Hematopoietic multipotent progenitor cell treated with erythropoietin and hydrocortisone succinate and interleukin-3 and kit ligand, for 4 days (in vitro differentiated cells): ENCODE measurements at places on chromosomes 2 and 18.

DNA sequence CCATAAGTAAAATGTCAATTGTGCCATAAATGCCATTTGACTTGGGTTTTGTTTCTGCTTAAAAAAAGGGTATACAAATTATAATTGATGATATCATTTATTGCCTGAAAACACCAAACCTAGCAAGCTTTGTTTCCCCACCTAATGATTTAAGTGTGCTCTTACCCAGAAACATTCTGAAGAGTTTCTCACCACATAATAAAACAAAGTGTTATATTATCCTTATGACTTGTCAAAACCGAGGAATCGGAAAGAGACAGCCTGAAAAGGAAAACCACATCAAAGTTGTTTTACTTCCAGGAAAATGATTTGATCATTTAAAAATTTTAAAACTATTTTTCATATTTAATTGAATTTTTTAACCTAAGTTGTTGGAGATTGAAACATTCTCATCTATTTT is 170.5 kb upstream of the SLC39A10 start:
- DNase-seq = peak; percentile 22

DNA sequence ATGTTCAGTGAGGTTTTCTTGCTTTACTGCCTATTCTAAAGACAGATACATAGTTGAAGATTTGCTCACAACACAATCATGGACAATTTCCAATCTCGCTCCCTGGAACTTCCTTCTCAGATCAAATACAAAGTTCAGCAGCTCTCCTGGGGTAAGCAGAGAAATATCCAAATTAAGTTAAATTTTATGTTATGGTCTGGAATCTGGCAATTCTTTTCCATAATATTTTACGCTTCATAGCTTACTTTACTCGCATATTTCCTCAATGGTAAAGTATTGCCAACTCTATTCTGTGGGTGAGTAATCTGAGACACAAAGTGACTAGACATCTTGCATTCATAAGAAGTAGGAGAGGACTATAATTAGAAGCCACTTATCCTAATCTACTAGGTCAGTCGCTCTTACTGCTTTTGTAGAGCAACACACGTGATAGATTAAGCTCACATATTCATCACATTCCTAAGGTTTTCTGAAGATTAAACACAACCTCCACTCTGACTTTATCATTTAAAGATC is 529.4 kb downstream of the CCDC85A start:
- DNase-seq = no peak

GRCh38 chr2:10007921-10008808 is 35.2 kb upstream of the KLF11 start:
- DNase-seq = no peak

GRCh38 chr2:148981324-148981723 is 57.2 kb upstream of the LYPD6B start:
- no peak for DNase-seq

DNA sequence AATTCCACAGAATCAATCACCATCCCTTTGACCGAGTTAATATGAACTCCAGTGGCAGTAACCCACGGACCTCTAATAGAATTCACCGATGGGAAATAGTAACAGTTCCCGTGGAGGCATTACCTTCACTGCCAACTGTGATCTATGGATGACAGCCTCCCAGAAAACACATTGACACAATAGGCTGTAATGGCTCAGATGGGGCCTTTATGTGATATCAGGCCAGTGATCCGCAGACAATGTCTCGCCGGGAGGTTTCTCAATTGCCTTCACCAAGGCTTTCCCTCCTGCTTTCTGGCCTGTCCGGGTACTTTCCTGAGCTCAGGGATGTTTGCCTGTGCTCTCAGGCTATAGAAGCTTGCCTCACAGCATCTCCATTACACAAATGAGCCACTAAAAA is 34.4 kb upstream of the KLF7 start:
- DNase-seq = no peak

DNA sequence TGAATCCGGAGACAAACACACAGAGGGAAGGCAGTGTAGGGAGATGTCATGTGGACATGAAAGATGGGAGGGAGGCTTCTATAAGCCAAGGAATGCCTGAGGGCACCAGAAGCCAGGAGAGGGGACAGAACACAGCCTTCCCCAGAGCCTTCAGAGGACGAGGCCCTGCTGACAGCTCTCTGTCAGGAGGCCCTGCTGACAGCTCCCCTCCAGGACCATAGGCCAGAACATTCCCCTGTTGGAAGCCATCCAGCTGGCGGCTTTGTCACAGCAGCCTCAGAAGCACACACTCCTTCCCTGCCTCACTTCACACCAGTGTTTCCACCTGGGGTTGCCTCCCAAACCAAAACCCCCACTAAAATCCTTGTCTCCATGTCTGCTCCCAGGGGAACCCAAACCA is 171.3 kb upstream of the ID2 start:
- DNase-seq = no peak

- no peak for DNase-seq
Observed at GRCh38 chr18:55240978-55241377, 281.7 kb upstream of the CCDC68 start.

GRCh38 chr18:61955644-61956043 is 62.8 kb upstream of the RNF152 start:
- DNase-seq = peak; percentile 34

- no peak for DNase-seq
Observed at GRCh38 chr18:44584900-44585299, 95.8 kb upstream of the SETBP1 start.

DNA sequence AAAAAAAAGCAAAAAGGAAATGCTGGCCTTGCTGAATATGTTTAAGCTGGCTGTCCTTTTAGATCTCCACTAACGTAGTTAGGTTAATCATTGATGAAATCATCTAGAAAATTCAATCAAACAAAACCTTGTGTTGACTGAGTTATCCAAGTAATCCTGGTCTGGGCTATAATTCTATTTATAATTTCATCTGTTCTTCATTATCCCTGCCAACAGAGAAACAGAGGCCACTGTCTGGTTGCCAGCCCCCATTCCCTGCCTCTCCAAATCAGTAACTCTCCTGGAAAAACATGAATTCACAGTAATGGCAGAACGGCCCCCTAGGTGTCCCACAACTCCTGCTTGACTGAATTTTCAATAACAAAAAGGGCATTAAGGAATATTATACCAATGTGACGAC is 24.6 kb downstream of the DOCK10 start:
- DNase-seq = no peak

GRCh38 chr2:106839849-106840595 is 45.9 kb downstream of the ST6GAL2 start:
- DNase-seq = peak; percentile 31

DNA sequence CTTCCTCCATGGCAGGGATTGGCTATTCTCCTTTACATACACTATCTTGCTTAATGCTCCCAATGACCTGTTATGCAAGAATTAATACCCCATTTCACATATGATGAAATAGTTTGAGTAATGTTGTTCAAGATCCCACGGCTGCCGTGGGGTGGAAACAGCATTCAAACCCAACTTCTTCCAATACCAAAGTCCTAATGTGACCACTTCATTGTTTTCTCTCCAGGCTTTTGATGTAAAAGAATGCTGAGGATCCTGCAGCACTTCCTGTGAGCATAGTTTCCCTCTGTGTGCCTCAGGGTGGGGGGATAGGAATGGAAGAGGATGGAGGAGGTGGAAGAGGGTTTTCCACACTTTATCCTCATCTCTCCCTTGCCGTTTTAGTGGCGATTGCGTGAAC is 199.4 kb downstream of the IRS1 start:
- no peak for DNase-seq

DNA sequence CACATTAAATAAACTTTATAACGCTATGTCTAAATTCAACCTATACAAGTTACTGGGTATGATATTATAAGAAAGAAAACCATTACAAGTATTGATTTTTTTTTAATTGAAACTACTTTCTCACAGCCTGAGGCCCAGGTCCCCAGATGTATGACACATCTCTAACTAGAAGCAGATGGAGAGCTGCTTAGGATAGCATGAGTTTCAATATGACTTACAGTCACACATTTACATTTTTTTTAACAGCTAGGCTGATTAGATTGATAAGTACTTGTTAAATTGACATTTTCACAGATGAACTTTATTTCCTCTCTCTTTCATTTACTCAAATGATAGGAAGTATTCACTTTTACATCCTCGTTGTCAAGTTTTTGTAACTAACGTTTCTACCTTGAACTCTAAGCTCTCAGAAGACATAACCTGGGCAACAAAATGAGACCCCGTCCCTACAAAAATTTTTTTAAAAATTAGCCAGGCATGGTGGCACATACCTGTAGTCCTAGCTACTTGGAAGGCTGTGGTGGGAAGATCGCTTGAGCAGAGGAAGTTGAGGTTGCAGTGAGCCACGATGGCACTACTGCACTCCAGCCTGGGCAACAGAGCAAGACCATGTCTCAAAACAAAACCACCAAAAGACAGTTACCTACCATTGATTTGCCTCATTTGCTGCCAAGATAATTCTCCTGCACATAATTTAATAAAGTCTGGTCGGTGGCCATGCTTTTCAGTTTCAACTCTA is 52.4 kb downstream of the STK39 start:
- peak; percentile 24 for DNase-seq

GRCh38 chr2:169038338-169038757 is 7.2 kb upstream of the ABCB11 start:
- peak; percentile 57 for DNase-seq

DNA sequence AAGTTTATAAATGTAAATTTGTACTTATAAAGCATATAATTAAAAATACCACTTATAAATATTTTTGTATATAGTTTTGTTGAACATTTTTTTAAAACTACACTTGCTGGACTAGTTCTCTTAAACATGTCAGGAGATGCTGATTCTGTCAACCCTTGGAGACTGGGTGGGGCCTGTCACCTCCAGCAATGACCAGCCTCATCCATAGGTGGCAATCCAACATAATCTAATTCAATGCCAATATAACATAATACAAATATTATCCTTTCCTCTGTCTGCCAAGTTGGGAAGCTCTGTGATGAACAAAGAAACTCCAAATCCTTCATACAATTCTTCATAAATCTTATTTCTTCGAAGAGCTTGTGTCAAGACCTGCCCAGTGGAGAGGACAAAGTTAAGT is 140.4 kb downstream of the RBMS1 start:
- peak; percentile 74 for DNase-seq

GRCh38 chr18:61635901-61636528 is 256.8 kb downstream of the RNF152 start:
- peak; percentile 65 for DNase-seq

DNA sequence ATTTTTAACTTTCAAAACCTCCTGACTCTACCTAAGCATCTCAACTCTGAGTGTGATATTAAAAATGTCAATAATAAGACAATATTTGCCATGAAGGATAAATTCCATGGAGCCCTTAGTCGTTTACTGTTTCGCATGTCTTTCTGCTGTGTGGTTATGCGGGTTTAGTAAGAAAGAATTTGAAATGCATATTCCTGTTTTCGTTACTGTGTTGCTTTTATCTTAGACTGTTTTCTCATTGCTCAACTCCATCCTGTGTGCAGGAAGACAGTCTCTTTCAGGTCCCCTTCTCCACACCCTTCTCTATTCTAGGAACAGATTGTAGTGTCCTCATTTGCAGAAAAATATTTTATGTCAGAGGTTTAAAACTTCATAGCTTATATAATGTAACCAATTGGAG is 82.5 kb upstream of the MAP3K20 start:
- no peak for DNase-seq

GRCh38 chr2:196750977-196751631 is 48.4 kb downstream of the GTF3C3 start:
- peak; percentile 89 for DNase-seq

GRCh38 chr2:6068429-6068828 is 376.2 kb downstream of the SOX11 start:
- DNase-seq = no peak

DNA sequence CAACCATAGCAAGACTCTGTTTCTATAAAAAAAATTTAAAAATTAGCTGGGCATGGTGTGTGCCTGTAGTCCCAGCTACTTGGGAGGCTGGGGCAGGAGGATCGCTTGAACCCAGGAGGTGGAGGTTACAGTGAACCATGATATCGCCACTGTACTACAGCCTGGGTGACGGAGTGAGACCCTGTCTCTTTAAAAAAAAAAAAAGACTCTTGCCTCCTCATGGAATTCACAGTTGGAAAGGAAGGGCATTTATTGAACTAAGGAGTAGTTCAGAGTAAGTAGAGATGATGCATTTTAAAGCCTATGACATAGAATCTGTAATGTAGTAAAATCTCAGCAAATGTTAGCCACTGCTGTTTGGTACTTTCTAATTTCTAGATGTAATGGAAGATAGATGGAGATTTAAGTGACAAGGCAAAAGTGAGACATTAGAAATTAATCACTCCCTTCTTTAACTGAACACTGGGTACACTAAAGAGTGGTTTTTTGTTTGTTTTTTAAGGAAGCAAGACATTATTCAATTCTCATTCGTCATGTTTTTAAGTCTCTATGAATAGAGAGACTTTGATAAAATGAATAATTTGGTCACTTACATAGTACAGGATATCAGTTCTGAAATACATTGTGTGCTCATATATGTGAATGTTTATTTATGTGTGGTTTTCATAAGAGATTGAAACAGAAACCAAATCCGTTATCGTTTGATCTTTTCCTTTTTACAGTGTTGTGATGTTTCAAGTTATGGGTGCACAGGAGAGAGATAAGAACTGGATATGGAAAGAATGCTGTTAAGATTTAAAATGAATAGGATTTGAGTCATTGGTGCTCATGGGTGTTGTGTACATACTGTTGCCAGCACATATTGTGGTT is 186.1 kb upstream of the STON1 start:
- peak; percentile 51 for DNase-seq

- DNase-seq = peak; percentile 70
Observed at GRCh38 chr2:104889291-104889959, 35.5 kb downstream of the POU3F3 start.
